Psoas muscle (tissue), 8 donors: ENCODE measurements at places on chromosomes 1 and 21. TPM values are rescaled to one million over a fixed set of nuclear protein-coding genes. Genes with fewer than 3 reads are reported as not detected.

The LAMC1 gene
- polyA plus RNA-seq, result 28.0 TPM

The CYP2J2 gene
- polyA plus RNA-seq, result 1.4 TPM

The LCE6A gene
- polyA plus RNA-seq, result not detected

- no peak for DNase-seq
These were observed 6.3 kb downstream of the JMJD4 start for GRCh38 chr1:227728892-227729143.

DNA sequence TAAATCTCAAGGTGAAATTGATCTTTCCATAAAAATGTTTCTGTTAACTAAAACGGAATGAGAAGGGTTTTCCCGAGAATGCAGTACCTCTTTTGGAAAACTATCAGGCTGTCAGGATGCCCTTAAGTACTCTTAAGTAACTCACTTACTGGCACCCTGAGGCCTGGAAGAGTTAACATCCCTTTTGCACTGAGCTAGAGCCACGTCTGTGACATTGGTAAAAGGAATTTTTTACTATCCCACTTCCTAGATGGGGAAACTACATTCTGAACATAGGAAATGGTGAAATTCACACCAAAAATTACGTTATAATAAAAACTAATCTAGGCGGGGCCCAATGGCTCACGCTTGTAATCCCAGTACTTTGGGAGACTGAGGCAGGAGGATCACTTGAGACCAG is 39.7 kb upstream of the MAP10 start:
- no peak for DNase-seq

GRCh38 chr1:53485478-53486394 is 26.5 kb downstream of the DMRTB1 start:
- DNase-seq, result peak; percentile 77

GRCh38 chr1:27036718-27037117 is 24.1 kb upstream of the TENT5B start:
- peak; percentile 15 for DNase-seq

GRCh38 chr1:104125266-104125665 is 375.6 kb downstream of the AMY1C start:
- no peak for DNase-seq

- no peak for DNase-seq
These were observed 64.3 kb downstream of the DMRTA2 start for GRCh38 chr1:50358962-50359361.

GRCh38 chr1:217896490-217896889 is 265.3 kb downstream of the SPATA17 start:
- DNase-seq, result no peak

DNA sequence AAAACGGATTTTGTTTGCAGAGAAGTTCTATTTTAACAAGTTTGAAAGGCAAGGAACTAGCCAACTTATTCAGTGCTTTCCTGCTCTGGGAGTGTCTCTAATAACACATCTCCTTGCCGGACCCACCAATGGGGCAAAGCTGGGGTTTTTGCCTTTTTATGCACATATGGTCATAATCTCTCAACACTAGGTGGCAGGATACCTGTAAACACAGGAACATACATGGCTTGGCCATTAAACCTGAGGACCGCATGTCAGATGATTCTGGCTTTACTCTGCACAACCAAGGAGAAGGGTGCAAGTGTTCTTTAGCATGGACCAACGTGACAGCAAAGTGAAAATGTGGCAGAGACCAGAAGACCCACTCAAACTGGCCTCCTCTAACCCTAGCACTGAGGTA is 4.9 kb downstream of the TMEM9 start:
- DNase-seq, result no peak

DNA sequence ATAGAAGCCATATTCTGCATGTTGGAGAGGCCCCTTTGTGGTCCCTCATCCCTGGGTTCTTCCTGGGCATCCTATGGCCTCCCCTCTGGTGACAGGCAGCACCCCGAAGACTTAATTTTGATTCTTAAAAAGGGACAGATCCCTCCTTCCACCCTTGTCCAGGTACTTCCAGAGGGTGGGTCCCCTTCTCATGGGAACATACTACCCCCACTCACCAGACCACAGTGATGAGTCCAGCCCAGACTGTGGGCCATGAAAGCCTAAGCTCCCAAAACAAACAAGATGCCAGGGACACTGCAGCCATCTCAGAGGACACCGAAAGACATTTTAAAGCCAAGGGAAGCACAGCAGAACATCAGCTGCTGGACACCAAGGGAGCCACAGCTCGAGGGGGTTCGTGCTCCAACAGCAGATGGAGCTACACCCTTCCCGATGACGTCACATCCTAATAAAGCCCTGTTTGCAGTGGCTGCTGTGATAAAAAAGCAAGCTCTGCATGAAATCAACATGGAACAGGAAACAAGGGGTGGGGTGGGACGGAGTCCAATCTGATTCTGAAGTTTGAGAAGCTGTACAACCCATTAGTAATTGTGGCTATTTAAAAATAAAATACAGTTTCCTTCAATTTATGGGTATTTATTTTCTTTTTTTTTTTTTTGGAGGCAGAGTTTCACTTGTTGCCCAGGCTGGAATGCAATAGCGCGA is 32.4 kb downstream of the GNB1 start:
- peak; percentile 79 for DNase-seq

- no peak for DNase-seq
These were observed 48.7 kb upstream of the LBR start for GRCh38 chr1:225476538-225476988.

DNA sequence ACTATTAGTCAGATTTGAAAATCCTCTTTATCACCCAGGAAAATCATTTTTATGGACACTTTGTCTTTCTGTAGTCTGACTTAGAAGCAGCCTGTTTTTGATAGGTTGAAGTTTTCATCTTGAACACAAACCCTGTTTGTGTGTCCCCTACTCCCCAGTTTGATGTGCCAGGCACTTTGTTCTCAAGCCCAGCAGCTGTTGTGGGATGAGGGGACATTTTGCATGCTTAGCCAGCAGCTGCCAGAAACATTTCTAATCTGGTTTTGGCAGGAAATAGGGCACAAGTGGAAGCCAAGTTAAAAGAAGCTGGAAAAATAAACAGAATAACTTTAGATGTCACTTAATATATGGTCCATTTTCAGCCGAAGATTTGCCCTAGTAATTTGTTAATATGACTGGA is 29.9 kb downstream of the ACTN2 start:
- DNase-seq, result no peak

DNA sequence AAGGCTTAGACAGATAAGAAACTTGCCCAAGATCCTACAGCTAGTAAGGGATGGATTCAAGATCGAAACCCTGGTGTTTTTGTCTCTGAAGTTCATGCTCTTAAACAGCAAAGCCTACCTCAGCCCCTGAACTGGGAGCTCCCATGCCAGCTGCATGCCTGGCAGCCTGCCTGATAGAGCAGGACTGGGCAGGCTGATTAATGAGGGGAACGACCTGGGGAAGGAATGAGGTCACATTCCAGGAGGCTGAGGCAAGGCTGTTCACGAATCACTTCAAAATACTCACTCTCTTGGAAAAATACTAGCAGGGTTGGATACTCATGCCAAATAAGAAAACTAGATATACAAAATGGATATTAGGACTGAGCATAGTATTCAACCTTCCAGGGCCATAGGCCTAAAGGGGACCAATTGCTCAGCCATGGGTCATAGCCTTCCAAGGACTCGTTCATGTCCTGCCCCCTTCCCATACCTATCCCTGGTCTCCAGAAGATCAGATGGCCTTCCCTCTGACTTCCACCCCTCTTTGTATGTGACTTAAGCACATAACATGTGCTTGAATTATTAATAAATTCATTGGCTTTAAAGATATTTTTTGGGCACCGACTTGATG is 15.6 kb upstream of the TACSTD2 start:
- DNase-seq, result peak; percentile 74

DNA sequence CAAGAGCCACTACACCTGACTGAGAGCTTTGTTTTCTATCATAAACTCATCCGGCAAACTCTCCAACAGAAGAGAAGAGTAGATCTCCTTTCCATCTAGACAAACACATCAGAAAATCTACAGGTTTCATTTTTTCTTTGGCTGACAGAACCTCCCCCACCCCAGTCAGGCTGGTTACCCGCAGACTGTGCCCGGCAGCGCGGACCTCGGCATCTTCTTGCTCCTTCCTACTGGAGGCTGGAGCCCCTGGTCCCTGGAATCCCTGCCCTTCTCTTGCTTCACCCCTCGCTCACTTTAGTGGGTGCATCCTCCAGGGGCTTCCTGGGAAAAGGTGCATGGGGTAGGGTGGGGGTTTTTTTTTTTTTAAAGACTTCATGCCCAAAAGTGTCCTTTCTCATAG is 23.0 kb downstream of the NCMAP start:
- DNase-seq, result no peak

GRCh38 chr1:42239555-42239954 is 75.0 kb upstream of the GUCA2A start:
- DNase-seq, result no peak

- no peak for DNase-seq
These were observed 10.6 kb downstream of the FAAP20 start for GRCh38 chr1:2183937-2184334.

DNA sequence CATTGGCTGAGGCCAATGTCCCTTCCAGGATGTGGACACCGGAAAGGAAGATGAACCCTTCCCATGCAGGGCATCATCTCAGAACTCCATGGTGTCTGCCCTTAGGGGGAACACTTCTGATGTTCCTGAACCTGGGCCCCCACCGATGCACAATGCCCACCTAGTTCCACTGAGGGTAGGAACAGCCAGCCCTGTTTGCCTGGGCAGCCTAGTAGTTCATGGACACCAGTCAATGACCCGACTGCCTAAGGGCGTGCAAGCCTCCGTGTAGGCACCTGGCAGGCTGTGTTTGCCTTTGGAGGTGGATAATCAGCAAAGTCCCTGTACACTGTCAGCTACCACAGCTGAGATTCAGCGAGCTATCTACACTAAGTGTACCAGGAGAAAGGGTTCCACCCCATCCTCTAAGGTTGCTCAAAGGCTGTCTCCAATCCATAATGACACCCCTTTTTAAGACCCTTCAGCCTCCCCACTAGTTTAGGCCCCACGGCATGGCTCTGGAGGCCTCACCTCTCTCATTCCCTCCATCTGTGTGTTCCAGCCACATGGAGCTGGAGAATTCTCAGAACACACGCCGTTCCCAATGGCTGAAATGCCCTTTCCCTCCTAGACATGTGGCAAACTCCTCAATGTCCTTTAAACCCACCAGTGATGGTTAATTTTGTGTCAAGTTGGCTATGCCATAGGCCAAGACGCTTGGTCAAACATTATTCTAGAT is 124.8 kb upstream of the EDN2 start:
- no peak for DNase-seq
